T1000 (cell line): ENCODE measurements at places on chromosomes 3 and 15.

- DNase-seq: no peak
Measured at GRCh38 chr3:139774560-139775302, 97.0 kb upstream of the NMNAT3 start.

- DNase-seq: no peak
Measured at GRCh38 chr15:82040862-82041261, 5.0 kb downstream of the MEX3B start.

- no peak for DNase-seq
Measured at GRCh38 chr3:48935530-48935929, 16.9 kb downstream of the ARIH2 start.

DNA sequence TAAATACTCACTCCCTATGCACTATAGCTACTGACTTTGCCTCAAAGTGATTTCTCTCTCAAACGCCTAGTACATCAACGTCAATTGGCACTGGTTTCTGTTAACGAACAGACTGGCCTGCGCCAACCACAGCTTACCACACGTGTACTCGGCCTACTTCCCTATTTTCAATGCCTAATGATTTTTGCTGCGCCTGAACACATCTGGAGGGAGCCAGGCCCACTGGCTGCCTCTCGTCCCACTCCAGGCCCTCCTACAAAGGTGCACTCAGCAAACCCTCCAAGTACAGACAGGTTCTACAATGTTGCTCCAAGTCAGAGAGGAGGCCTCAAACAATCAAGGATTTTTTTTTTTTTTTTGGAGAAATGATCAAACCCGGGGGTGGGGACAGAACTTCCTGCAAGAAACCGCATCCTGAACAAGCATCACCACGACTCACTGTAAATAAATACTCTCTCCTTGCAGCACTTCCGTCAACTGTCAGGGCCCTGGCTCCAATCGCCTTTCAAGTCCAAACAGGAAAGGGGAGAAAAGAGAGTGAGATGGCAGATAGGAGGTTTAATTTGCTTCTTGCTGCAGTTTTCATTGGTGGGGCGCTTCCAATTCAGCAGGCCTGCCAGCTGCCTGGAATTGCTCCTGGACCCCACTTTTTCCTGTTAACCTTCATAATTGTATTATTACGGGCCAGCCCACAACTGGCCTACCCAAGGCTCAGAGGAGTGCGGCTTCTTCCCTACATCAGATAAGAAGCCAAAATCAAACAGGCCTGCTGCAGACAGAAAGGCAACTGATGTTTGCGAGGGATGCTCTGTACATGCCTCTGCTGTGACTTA is 139.3 kb downstream of the FOXP1 start:
- DNase-seq: no peak

GRCh38 chr15:99122831-99123712 is 18.2 kb downstream of the SYNM start:
- no peak for DNase-seq

DNA sequence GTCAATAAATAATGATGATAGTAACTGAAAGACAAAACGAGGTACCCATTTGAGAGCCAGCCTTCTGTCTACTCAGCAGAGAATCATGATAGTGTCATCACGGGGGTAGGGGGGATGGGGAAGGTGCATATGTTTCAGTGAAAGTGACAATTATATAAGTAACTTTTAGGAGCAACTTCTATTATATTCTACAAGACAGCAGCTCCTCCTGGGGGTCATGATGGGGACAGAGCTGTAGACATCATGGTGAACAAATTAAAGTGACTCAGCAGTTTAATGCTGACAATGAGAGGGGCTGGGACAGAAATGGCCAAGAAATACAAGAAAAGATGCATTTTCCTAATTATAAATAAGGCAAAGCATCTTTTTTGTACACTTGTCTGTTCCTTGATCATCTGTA is 11.8 kb downstream of the CAPN3 start:
- DNase-seq: no peak

GRCh38 chr15:63970621-63971426 is 75.5 kb downstream of the DAPK2 start:
- no peak for DNase-seq

DNA sequence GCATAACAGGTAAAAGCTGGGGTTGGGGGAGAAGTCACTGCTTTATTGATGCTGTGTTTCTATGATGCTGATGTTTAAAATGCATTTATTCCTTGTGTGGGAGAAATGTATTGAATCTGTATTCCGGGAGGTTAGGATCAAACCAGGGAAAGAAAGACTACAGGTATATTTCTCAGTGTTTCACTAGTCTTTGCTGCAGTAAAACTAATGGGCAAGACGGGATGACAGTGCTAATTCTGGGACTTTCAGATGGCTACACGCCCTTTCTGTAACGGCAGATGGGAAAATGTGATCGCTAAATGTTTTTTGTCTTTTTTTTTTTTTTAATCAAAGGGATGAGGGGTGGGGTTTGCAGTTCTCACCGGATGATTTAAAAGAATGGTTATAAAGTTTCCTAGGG is 393 bp downstream of the CNTN6 start:
- DNase-seq: no peak

DNA sequence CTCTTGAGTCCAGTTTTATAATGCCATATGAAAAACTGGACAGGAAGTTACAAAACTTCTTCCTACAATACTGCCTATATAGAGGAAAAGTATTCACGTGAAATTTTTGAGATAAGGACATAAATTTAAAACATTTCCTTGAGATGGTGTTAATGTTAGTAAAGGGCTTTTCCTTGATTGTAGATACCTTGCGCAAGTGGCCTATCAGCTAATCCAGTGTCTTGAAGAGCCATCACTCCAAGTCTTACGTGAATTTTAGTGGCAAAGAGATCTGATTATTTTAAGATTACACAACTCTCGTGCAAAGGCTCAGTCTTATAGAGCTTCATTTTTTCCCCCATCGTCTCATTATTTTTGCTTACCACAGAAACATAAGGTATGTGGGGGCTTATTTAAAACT is 18.4 kb downstream of the C3orf38 start:
- no peak for DNase-seq

- no peak for DNase-seq
Measured at GRCh38 chr3:38085943-38086324, 46.9 kb downstream of the DLEC1 start.

- DNase-seq: no peak
Measured at GRCh38 chr3:162269636-162270458, 773.2 kb downstream of the OTOL1 start.

DNA sequence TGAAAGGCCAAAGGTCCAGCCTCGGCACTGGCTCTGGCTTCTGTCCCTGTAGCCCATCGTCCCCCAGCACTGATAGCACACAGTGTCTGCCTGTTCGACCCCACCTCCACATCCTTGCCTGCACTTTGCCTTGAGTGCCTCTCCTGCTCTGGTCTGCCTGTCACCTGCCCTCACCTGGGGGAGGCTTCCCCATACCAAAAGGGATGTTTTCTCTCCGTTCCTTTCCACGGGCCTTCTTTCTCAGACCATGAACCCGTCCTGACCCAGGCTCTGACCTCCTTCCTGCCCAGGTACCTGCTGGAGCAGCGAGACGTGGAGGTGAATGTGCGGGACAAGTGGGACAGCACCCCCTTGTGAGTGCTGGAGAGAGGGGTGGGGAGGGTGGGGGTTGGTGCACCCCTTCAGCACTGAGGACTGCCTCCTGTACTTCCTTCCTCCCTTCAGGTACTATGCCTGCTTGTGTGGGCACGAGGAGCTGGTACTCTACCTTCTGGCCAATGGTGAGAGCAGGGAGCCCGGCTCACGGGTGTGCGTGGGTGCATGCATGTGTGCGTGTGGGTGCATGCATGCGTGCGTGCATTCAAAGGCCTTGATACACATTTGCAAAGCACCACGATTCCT is 1.5 kb downstream of the ABTB1 start:
- no peak for DNase-seq

DNA sequence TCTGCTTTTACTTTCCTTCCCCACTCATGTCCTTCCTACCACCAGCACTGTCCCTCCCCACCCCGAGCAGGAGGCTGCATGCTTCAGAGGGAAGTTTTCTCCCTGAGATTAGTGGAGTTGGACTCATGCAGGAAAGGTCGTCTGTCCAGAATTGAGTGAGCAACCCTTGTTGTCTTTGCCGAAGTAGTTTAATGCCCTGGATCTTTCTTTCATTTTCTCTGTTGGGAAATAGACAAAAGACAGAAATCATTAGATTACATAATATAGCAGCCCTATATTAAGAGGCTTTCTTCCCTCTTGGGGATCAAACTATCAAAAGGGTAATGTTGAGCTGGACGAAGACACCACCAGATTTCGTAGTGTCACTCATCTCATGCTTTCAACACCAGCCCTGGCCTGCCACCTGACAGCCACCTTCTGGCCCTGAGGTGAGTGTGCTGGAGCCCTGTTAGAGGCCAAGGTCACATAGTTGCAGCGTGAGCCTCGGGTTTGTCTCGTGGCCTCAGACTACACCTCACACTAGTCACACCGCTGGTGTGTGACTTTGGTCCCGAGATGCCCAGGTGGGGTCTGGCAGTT is 231.0 kb downstream of the ITPR1 start:
- DNase-seq: no peak

- DNase-seq: no peak
Measured at GRCh38 chr15:55383687-55384086, 24.5 kb downstream of the CCPG1 start.

- no peak for DNase-seq
Measured at GRCh38 chr3:114857299-114857701, 289.8 kb downstream of the ZBTB20 start.

GRCh38 chr15:101543926-101544612 is 54.6 kb upstream of the PCSK6 start:
- DNase-seq: no peak

DNA sequence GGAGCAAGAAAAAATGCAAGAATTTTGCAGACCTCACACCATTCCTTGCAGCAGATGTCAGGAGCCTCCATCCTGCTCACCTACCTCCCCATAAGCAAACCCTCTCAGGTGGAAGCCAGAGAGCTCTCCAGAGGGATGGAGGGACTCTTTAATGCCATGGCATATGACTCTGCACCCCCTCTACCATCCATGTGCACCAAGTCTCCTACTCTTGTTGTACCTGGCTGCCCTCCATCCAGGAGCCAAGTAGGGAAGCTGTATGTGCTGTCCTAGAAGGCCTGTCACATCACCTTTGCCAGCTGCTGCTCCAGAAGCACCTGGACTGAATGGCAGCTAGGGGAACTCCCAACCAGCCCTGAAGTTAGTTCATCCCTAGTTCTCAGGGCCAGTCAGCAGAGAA is 38.5 kb upstream of the PRR20G start:
- DNase-seq: no peak

- no peak for DNase-seq
Measured at GRCh38 chr3:119628390-119628789, 30.7 kb downstream of the PLA1A start.

- DNase-seq: no peak
Measured at GRCh38 chr15:33344111-33344510, 33.3 kb downstream of the RYR3 start.

DNA sequence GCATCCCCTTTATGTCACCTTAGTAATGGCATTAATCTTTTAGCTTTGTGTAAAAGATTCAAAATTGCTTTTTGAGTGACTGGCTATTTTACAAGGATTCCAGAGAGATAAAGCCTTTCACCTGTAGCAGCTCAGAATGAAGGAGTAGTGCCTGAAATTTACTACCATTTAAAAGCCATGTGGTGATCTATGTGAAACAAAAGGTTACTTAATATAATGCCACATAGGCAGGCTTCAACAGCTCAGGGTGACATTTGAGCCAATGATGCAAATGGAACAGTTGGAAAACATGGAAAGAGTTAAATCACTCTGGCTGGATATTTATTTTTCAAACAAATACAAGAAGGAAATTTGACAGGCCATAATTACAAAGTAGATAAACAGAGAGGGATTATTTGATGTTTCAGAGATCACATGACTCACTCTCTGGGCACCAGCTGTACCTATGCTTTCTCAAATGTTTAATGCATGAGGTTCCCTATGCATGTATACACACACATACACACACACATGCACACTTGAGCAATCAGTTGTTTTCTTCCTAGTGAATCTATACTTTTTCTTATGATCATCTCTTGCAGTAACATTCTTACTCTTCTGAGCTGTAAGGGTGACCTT is 171.5 kb downstream of the ZMAT3 start:
- DNase-seq: no peak

DNA sequence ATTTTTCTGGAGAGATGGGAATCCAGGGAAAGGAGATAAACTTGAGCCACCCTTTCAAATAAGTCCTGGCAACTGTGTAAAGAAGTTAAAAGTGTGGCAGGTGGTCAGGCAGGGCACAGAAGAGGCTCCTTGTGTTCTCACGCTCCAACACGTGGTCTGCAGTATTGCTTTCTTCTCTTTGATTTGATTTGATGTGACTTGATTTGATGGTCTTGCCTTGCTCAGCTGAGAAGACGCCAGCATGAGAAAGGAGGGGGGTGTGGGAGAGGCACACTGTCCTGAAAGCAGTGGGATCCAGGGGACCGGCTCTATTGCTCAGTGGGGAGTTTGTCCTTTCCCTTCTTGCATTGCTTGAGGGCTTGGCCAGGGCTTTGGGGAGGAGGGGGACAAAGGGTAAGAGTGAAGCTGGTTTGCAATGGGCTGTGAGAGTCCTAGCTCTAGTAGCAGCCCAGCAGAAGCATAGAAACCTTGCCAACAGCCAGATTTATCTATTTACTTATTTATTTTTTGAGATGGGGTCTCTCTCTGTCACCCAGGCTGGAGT is 25.7 kb upstream of the NEO1 start:
- DNase-seq: no peak
